Liver (tissue), 10 donors: ENCODE measurements at places on chromosomes 12 and 14. TPM values are rescaled to one million over a fixed set of nuclear protein-coding genes. Genes with fewer than 3 reads are reported as not detected.
A peak's percentile ranks its signal among the peaks of the same experiment; 100 is the strongest.

DNA sequence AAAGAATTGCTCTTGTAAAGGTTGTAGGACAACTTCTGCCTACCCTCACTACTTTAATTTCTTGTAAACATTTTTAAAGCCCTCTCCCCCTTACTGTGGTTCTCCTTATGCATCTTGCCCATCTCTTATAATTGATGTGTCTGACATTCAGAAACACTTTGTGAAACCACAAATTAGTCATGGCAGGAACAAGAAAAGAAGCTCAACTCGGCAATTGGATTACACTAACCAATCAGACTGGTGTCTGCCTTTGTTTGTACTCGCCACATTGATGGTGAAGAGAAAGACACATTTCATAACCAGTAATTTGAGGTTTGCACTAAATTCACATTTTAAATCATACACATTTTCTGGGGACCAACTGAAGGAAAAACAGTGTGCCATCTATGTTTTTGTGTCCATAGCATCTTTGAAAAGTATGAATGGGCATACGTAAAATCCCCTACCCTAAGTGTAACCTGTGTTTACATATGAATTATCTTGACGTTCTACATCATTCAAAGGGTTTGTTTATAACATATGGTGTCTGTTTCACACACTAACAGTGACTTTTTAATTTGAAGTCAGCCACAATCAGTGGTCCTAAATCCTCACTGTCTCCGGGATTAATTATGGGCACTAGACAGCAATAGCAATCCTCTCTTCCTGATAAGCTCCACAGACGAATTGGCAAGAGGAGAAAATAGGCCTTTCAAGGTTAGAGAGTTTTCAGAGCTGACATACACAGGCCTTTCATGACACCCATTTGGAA is 49.9 kb downstream of the OTX2 start:
- no peak overlapping the region for H3K27ac ChIP-seq
- H3K4me1 ChIP-seq = no peaks in the 10 kb centered on the region
- no peak for DNase-seq
- no peak overlapping the region for H3K4me3 ChIP-seq

DNA sequence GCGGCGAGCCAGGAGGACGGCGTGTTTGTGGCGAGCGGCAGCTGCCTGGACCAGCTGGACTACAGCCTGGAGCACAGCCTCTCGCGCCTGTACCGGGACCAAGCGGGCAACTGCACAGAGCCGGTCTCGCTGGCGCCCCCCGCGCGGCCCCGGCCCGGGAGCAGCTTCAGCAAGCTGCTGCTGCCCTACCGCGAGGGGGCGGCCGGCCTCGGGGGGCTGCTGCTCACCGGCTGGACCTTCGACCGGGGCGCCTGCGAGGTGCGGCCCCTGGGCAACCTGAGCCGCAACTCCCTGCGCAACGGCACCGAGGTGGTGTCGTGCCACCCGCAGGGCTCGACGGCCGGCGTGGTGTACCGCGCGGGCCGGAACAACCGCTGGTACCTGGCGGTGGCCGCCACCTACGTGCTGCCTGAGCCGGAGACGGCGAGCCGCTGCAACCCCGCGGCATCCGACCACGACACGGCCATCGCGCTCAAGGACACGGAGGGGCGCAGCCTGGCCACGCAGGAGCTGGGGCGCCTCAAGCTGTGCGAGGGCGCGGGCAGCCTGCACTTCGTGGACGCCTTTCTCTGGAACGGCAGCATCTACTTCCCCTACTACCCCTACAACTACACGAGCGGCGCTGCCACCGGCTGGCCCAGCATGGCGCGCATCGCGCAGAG is 873 bp downstream of the PLXNC1 start:
- H3K4me1 ChIP-seq = peaks cover 45% of the 10 kb centered on the region
- no peaks in the 10 kb centered on the region for H3K36me3 ChIP-seq
- H3K27ac ChIP-seq = no peak overlapping the region
- H3K4me3 ChIP-seq = peak overlapping the region; percentile 53
- DNase-seq = peak; percentile 64

GRCh38 chr14:55274146-55274545 is 2.9 kb downstream of the FBXO34 start:
- no peaks in the 10 kb centered on the region for H3K27me3 ChIP-seq
- DNase-seq = no peak
- no peak overlapping the region for H3K4me3 ChIP-seq
- H3K36me3 ChIP-seq = no peaks in the 10 kb centered on the region
- peaks cover 7% of the 10 kb centered on the region for H3K4me1 ChIP-seq

DNA sequence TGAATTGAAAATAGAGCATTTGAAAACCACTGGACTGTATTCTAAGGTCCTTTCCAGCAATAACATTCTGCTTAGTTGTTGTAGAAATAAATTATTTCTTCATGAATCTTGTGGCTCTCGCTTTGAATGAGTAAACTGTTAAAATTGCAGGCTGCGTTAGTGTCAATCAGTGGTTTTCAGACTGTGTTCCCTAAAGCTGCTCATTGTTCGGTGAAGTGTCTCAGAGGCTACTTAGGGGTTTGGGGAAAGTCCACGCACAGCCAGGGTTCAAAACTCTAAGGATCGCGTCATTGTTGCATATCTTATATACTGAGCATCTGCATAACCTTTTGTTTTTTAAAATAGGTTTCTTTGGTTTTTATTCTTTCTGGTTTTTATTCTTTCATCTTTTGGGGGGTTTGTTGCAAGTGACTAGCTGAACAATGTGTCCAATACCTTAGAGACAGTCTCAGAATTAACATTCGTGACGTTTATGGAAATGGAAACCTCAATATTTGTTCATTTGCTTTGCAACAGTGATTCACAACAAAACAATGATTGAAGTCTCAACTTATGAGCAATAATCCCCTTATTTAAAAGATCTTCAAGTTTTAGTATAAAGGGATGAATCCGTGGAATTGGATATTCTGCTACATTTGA is 108.1 kb downstream of the TTLL5 start:
- H3K27me3 ChIP-seq = no peaks in the 10 kb centered on the region
- no peak overlapping the region for H3K4me3 ChIP-seq
- H3K36me3 ChIP-seq = peaks cover 9% of the 10 kb centered on the region

DNA sequence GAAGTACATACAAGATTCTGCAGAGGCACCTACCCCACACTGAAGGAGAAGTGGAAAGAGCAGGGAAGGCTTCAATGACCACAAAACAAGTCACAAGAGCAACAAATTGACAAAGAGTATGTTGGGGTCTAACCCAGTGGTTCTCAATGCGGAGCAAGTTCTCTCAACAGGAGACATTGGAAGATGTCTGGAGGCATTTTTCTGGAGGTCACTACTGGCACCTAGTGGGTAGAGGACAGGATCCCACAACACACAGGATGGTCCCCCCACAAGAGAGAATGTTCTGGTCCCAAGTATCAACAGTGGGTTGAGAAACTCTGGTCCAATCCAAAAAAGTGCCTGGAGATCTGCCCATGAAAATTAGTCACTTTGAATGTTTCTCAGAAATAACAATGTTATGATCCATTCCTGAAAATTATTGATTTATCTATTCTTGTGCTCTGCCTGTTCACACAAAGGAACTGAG is 3.4 kb downstream of the SSH1 start:
- H3K27ac ChIP-seq = peak overlapping the region; percentile 88
- no peaks in the 10 kb centered on the region for H3K27me3 ChIP-seq
- no peak overlapping the region for H3K4me3 ChIP-seq
- H3K4me1 ChIP-seq = peaks cover 39% of the 10 kb centered on the region

GRCh38 chr14:51454351-51454750 is 197.4 kb upstream of the FRMD6 start:
- no peak for DNase-seq
- no peak overlapping the region for H3K27ac ChIP-seq
- H3K4me1 ChIP-seq = peaks cover under 1% of the 10 kb centered on the region
- no peaks in the 10 kb centered on the region for H3K27me3 ChIP-seq
- H3K36me3 ChIP-seq = no peaks in the 10 kb centered on the region

DNA sequence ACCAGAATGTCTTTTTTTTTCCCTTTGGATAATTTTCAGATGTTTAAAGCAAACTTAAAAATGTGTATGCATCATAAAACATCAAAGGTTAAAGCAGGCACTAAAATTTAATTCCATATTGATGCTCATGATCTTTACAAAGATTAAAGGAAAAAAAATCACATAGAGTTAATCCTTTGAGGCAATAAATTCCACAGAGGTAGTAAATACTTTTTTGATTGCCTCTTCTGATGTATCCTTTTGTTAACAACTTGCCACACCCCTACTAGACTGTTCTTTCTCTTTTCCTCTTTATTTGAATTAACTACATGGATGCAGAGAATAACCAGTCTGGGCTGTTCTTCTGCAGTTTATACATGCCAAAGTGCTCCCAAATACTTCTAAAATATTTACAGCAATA is 45.2 kb upstream of the KCNJ8 start:
- H3K27me3 ChIP-seq = no peaks in the 10 kb centered on the region
- DNase-seq = no peak
- no peaks in the 10 kb centered on the region for H3K36me3 ChIP-seq
- no peak overlapping the region for H3K27ac ChIP-seq
- peaks cover 39% of the 10 kb centered on the region for H3K4me1 ChIP-seq

DNA sequence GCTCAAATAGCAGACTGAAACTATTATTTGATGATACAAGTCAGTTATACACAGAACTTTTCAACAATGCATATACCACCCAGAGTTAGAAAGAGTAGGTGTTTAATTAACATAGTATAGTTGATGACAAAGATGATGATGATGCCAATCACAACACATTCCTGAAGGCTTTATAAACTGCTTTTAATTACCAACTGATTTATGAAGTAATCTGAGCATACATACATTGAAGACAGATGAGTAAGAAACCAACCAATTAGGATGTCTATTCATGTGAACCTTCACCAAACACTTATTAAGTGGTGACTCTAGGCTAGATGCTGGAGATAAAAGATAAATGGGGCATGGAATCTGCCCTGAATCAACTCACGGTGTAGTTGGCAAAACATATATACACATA is 600.9 kb upstream of the FLRT2 start:
- DNase-seq = no peak
- H3K27me3 ChIP-seq = no peaks in the 10 kb centered on the region
- no peaks in the 10 kb centered on the region for H3K4me1 ChIP-seq
- H3K27ac ChIP-seq = no peak overlapping the region
- H3K4me3 ChIP-seq = no peak overlapping the region

DNA sequence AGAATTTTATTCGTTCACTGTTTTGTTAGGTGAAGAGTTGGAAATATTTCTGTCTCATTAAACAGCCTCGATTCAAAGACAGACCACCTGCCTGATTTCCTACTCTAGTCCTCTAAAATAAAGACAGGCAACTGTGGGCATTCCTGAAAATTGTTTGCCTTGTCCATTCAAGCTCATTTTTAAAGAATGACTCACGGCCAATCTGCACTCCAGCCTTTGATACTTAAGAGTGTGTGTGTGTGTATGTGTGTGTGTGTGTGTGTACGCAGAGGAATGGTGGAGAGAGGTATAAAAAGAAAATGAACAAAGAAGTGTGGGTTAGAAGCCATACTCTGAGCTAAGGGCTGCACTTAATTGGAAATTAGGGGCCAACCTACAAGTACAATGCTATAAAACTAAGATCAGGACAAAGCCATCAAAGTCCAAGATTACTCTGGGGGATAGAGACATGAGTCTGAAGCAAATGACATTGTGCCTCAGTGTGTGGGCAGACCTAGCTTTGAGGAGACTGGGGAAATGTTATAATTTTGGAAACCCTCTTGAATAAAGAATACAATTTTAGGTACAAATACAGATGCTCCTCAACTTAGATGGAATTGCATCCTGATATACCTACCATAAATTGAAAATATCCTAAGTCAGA is 45.6 kb upstream of the SOCS2 start:
- no peaks in the 10 kb centered on the region for H3K36me3 ChIP-seq
- no peak overlapping the region for H3K27ac ChIP-seq
- no peaks in the 10 kb centered on the region for H3K4me1 ChIP-seq
- no peak for DNase-seq
- H3K4me3 ChIP-seq = no peak overlapping the region

DNA sequence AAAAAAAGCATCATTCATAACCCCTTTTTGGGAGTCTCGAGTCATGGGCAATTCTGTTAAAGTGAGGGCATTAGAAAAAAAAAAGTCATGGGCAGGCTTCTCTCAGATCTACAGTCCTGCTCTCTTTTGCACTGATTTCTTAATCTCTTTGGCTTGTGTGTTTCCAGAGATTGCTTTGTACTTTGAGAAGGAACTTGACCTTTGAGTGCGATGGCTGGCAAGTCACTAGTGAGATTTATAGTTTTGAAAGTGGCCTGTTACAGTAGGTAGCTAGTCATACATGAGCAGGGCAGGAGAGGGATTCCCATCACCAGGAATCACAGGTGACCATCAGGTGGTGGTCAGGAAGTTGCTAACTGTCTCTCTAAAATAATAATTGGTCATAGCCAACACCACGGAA is 119.6 kb downstream of the KCNMB4 start:
- H3K27me3 ChIP-seq = no peaks in the 10 kb centered on the region

DNA sequence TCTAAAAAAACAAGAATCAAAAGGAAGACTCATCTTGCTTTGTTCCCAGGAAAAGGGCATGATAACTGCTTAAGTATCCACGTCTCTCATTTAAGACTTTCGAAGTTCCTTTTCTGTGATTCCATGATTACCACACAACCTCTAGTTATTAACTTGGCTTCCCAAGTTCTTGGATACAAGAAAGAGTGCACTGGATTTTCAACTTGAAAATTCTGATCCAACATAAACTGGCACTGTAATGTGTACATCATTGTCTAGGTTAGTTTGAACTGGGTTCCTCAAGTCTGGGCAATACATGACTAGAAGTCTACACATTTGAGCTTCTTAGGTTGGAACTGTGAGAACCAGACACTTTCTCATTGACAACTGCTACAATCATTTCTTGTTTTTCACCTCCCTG is 1.6 kb downstream of the KLHL28 start:
- no peaks in the 10 kb centered on the region for H3K36me3 ChIP-seq
- no peak overlapping the region for H3K4me3 ChIP-seq
- H3K4me1 ChIP-seq = peaks cover 37% of the 10 kb centered on the region
- DNase-seq = no peak

DNA sequence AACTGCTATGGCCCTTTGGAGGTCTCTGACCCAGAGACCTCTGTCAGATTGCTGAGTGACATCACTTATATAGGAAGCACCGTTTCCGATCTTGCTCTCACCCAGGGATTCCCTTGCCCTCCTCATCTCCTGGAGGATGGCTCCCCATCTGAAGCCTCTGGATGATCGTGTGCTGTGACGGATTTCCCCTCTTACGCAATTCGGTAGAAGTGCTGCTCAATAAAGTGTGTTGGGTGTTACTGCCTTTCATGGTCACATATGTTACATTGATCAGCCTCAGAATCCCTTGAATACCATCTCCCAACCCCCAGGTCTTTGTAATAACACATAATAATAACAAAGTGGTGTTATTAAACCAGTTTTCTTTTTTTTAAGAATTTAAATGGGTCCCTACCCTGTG is 107.3 kb upstream of the CLEC14A start:
- H3K4me1 ChIP-seq = no peaks in the 10 kb centered on the region
- no peak overlapping the region for H3K4me3 ChIP-seq

- no peaks in the 10 kb centered on the region for H3K4me1 ChIP-seq
- H3K36me3 ChIP-seq = no peaks in the 10 kb centered on the region
- no peak for DNase-seq
- no peak overlapping the region for H3K4me3 ChIP-seq
- H3K27me3 ChIP-seq = no peaks in the 10 kb centered on the region
Measured at GRCh38 chr12:82426586-82426985, 68.3 kb downstream of the METTL25 start.

- H3K27ac ChIP-seq = no peak overlapping the region
- no peak for DNase-seq
- no peaks in the 10 kb centered on the region for H3K4me1 ChIP-seq
- no peaks in the 10 kb centered on the region for H3K36me3 ChIP-seq
Measured at GRCh38 chr14:22097586-22098292, 424.1 kb upstream of the OR4E1 start.

Gene CACNA2D4
- 1.5 TPM for total RNA-seq

Gene CMKLR1
- 13.7 TPM for total RNA-seq

Gene TAS2R13
- total RNA-seq = 0.51 TPM

Gene DDIT3
- 4.7 TPM for total RNA-seq
